ENCODE measurements at places on chromosomes 4 and X. TPM values are rescaled to one million over a fixed set of nuclear protein-coding genes. Genes with fewer than 3 reads are reported as not detected.

The POLA1 gene
- 6.2 TPM for polyA plus RNA-seq

The MAGEA2 gene
- polyA plus RNA-seq, result not detected

The TREX2 gene
- 0.77 TPM for polyA plus RNA-seq

The NEUROG2 gene
- polyA plus RNA-seq, result not detected

The MORC4 gene
- 4.7 TPM for polyA plus RNA-seq

The ADH1A gene
- polyA plus RNA-seq, result not detected

The GLRB gene
- not detected for polyA plus RNA-seq

The IRAK1 gene
- 58.0 TPM for polyA plus RNA-seq

The LIMCH1 gene
- polyA plus RNA-seq, result not detected

The OTUD6A gene
- not detected for polyA plus RNA-seq

The AREG gene
- 3.3 TPM for polyA plus RNA-seq

The KDM5C gene
- polyA plus RNA-seq, result 39.1 TPM

The ENPEP gene
- not detected for polyA plus RNA-seq

The EFHC2 gene
- 3.5 TPM for polyA plus RNA-seq

The UGT2B7 gene
- not detected for polyA plus RNA-seq

The MXRA5 gene
- not detected for polyA plus RNA-seq

The CCKAR gene
- not detected for polyA plus RNA-seq

The CYP2U1 gene
- 4.0 TPM for polyA plus RNA-seq

The IRS4 gene
- polyA plus RNA-seq, result not detected

The ADAM29 gene
- 0.53 TPM for polyA plus RNA-seq

The IDUA gene
- 9.3 TPM for polyA plus RNA-seq

The CXorf49B gene
- polyA plus RNA-seq, result not detected

The USP27X gene
- 0.69 TPM for polyA plus RNA-seq

The CABS1 gene
- polyA plus RNA-seq, result not detected

The CLTRN gene
- polyA plus RNA-seq, result 0.17 TPM

The SCML1 gene
- polyA plus RNA-seq, result 0.67 TPM

The SPATA18 gene
- polyA plus RNA-seq, result not detected

The GPAT3 gene
- 6.8 TPM for polyA plus RNA-seq

The AFP gene
- polyA plus RNA-seq, result not detected

The TMPRSS11F gene
- polyA plus RNA-seq, result not detected

The TMEM144 gene
- not detected for polyA plus RNA-seq

The RAI2 gene
- 0.32 TPM for polyA plus RNA-seq

The SULT1E1 gene
- polyA plus RNA-seq, result not detected

The AVPR2 gene
- polyA plus RNA-seq, result not detected

The FGFR3 gene
- polyA plus RNA-seq, result not detected

The HERC5 gene
- polyA plus RNA-seq, result 14.3 TPM
